ENCODE measurements at places on chromosomes 16 and 17.

DNA sequence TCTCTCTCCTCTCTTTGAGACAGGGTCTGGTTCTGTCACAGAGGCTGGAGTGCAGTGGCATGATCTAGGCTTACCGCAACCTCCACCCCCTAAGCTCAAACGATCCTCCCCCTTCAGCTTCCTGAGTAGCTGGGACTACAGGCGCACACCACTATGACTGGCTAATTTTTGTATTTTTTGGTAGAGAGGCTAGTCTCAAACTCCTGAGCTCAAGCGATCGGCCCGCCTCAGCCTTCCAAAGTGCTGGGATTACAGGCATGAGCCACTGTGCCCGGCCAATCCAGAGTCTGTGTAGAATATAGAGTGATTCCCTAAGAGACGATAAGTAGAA lies 65.8 kb upstream of the RPH3AL start:
- DNase-seq: no peak

- DNase-seq: no peak
These were observed 11.1 kb downstream of the SYNRG start for GRCh38 chr17:37598145-37598544.

- no peak for DNase-seq
These were observed 12.6 kb upstream of the RPL38 start for GRCh38 chr17:74190807-74191406.

GRCh38 chr16:80670170-80670865 lies 129.5 kb downstream of the DYNLRB2 start:
- DNase-seq: no peak

GRCh38 chr17:61996916-61997605 lies 68.0 kb downstream of the MED13 start:
- DNase-seq: no peak

Data from activated CD8-positive, alpha-beta memory T cell treated with anti-CD3 and anti-CD28 coated beads for 1 hour (primary cell).